ENCODE measurements at places on chromosomes 5 and 9.

GRCh38 chr9:120385606-120386389 is 194.2 kb downstream of the CDK5RAP2 start:
- DNase-seq, result no peak

- DNase-seq, result no peak
Observed at GRCh38 chr5:39148983-39149534, 70.3 kb downstream of the FYB1 start.

DNA sequence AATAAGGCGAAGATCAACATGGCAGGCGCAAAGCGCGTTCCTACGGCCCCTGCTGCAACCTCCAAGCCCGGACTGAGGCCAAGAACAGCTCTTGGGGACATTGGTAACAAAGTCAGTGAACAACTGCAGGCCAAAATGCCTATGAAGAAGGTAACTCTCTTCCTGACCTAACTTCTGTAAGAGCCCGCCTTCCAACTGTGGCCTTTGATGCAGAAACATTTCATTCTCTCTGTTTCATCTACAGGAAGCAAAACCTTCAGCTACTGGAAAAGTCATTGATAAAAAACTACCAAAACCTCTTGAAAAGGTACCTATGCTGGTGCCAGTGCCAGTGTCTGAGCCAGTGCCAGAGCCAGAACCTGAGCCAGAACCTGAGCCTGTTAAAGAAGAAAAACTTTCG is 979 bp downstream of the CCNB1 start:
- DNase-seq, result no peak

GRCh38 chr9:22446589-22446949 is at the start of gene DMRTA1:
Gene DMRTA1, plus strand, starts transcription at chr9:22446824. Its CDS starts 242 bp downstream, at chr9:22447066.
- no peak for DNase-seq

GRCh38 chr5:124059200-124059599 is 547.2 kb downstream of the CSNK1G3 start:
- no peak for DNase-seq

DNA sequence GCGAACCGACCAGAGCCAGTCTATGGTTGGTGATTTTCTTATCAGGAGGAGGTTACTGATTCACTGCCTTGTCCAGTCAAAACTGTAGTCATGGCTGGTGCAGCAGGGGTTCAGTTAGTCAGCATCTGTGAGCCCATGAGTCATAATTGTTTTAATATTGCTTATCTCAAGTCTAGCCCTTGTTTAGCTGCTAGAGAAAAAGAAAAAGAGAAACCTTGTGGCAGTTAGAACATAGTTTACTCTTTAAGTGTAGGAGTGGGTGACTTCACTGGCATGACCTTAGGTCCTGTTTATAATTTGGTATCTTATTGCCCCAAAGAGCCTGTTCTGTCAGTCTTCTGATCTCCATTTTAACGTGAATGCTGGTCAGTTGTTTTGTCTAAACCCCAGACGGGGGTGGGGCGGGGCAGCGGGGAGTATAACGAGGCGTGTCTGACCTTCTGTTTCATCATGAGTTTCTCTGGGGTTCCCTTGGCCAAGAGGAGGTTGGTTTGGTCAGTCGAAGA is 76.9 kb upstream of the NFIL3 start:
- DNase-seq, result no peak

- DNase-seq, result no peak
Observed at GRCh38 chr5:68739752-68740151, 354.1 kb upstream of the SLC30A5 start.

GRCh38 chr5:157519579-157520253 is 55.9 kb downstream of the ADAM19 start:
- no peak for DNase-seq

DNA sequence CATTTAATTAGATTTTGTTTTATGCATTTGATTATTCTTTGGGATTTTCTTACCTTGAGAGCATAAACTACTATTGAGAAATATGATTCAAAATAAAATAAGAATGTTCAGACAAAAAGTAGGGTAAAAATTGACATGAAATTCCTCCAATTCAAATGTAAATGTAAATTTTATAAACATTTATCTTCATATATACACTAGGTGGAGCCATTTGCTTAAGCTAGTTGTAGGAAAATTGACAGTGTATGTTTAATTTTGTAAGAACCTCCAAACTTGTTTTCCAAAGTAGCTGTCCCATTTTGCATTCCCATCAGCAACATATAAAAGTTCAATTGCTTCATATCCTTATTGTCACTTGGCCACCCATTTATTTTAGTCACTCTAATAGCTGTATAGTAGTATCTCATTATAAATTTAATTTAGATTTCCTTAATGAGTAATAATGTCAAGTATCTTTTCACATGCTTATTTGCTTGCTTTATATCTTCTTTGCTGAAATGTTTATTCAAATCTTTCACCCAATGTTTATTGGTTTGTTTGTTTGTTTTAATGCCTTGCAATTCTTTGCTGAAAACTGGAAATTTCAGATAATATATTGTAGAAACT is 37.6 kb upstream of the SLCO6A1 start:
- no peak for DNase-seq

DNA sequence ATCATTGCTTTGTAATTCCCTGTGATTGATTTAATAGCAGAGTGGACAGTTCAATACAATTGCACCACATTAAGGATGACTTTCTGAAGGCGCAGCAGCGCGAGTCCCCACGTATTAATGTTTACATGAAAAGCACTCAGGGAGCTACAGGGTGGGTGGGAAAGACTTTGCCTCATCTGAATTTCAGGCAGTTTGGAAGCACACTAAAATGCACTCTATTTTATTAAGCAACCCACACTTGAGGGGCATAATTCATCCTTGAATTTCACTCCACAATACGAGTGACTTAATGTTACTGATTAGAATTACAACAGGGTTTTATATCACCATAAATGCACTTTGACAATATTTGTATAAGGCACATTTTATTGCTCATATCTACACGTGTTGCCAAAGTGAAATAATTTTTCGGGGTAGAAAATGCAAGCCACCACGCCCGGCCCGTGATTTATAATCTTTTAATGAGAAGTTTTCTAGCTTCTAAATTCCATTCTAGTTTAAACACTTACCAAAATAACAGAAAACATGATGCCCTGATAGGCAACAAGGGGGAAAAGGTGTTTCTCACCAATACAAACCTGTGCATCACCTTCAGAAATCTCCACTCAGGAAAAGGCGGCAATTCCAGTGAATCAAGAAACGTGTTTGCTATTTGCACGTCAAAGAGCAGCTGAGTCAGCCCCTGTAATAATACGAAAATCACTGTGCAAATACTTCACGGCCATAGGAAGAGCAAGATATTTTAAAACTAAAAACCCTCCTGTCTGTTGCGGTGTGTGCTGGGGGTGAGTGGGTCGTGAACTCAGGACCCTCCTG is 40.5 kb downstream of the IRX4 start:
- DNase-seq, result no peak

DNA sequence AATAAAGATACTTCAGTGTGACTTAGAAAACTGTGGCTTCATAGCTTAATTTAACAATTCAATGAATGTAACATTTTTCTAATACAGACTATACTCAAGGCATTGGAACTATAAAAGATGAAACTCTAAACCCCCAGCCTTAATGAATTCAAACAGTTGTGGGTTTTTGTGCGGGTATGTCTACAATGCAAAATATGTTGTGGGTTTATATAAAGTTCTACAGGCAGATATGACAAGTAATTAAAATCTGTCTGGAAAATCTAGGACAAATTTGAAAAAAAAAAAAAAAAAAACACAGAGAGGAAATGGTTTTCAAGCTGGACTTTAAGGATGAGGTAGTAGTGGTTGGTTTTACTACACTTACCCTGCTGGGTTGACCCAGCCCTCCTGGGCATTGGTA is 467.5 kb upstream of the TLE4 start:
- no peak for DNase-seq

DNA sequence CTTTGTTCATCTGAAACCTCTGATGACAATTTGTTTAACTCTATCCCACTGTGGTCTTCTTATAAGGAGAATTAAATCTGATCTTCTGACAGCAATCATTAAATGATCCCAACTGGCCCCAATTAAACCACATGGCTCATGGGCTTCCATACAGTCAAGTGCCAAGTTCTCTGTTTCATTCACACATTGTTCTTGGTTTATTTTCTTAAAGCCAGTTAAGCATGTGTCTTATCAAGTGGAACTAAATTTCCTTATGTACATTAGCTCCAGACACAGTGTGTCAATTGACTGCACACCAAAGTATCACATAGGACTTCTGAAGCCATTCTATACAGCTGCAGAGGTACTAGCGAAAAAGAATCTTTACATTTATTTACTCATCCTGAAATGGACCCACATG is 51.2 kb downstream of the MEF2C start:
- no peak for DNase-seq

DNA sequence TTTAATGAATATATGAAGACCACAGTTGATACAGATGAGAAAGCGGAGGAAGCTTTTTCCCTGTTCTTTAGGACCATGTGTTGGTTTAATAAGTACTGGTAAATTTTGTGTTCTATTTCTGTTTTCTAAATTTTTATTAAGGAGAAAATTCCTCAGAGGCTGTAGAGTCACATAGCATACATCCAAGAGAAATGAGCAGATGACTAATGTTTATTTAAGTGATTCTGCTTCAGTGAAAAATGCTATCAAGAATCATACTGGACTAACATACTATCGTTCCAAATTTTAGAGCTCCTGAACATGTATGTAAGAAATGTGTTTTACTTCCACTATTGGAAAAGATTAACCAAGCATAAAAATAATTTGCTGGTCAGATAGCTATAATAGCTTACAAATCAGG is 115.0 kb downstream of the KIAA1958 start:
- no peak for DNase-seq

DNA sequence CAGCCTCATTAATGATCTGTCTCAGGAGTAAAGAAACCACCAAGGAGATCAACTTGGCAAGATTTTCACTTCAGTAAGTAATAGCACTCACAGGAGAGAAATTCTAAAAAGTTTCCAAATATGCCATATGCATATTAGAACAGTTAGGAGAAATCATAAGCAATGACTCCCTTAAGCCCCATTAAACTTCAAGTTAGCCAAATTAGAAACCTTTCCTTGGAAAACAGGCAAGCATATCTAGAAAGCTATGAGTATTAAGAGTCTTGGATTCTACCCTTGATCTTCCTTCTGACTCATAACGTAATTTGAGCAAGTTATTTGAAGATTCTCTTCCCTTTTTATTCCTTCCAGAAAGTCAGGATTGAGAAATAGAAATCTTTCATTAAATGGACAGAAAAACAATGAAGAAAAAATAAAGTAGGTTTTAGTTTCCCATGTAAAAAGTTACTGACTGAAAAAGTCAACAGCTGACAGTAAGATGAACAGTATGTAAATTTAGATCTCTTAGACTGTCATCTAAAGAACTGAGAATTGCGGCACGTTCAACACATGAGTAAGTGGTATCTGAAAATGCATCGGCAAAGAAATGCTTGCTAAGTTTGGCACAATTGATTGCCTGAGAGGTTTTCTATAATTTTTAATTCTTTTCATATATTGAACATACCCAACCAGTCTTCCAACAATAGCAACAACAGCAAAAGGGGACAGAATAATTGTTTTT is 565.7 kb upstream of the FTMT start:
- DNase-seq, result no peak

DNA sequence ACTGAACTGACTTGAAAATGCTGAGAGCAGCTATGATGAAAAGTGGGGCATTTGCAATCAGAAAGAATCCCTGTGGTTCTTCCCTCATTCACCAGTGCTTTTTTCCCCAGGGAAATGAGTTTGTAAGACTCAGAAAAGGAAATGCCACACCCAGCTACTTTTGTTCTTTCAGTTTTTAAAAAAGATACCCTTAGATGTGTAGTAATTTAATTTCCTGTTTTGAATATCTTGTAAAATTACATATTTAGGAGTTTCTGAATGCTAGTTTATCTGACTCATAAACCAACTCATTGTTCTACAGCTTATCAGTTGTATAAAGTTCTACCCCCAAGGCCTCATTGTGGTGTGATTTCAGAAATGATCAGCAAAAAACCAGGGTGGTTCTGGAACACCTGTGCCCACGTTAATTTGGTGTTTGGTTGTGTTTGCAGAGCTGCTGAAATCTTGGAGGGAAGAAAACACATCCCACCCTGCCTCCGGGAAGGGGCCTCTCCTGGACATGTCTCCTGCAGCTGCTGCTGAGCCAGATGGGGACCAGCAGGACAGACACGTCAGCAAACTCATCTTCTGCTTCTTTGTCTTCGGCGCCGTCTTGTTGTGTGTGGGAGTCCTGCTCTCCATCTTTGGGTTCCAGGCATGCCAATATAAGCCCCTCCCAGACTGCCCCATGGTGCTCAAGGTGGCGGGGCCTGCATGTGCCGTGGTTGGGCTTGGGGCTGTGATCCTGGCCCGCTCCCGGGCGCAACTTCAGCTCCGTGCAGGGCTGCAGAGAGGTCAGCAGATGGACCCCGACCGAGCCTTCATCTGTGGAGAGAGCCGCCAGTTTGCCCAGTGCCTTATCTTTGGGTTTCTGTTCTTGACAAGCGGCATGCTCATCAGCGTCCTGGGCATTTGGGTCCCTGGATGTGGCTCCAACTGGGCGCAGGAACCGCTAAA is 2.8 kb downstream of the TMEM171 start:
- DNase-seq, result no peak

GRCh38 chr5:111755942-111756381 is 1.0 kb downstream of the NREP start:
- DNase-seq, result no peak

DNA sequence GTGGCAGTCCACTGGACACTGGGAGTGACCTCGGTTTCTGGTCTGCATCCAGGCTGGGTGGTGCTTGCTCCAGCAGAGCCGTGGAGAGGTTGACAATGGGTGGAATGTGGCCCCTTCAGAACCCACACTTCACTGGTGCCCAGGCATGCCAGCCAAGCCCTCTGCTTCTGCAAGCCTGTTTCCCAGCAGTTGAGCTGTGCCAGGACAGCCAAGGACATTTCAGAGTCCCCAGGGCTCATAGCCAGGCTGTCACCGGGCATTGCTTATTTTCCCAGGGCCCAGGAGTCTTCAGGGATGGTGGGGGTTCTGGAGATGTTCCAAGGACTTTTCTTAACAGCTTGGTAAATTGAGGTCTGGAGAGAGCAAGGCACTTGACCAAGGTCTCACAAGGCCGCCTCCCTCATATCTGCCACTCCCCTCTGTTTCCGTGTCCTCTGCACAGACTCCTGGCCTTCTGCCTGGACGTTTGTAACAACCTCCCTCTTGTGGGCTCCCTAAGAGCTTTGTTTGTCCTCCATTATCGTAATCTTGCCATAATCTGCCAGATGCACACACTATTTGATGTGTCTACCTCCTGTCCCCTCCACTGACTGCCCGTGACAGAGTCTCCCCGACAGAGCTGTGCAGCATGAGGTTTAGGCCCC is 3.8 kb upstream of the NDST1 start:
- no peak for DNase-seq

- DNase-seq, result no peak
Observed at GRCh38 chr9:129574911-129575585, 45.9 kb downstream of the C9orf50 start.

- DNase-seq, result no peak
Observed at GRCh38 chr5:91382530-91383026, 539 bp downstream of the ARRDC3 start.

GRCh38 chr9:26326563-26326962 is 566.0 kb downstream of the CAAP1 start:
- no peak for DNase-seq

DNA sequence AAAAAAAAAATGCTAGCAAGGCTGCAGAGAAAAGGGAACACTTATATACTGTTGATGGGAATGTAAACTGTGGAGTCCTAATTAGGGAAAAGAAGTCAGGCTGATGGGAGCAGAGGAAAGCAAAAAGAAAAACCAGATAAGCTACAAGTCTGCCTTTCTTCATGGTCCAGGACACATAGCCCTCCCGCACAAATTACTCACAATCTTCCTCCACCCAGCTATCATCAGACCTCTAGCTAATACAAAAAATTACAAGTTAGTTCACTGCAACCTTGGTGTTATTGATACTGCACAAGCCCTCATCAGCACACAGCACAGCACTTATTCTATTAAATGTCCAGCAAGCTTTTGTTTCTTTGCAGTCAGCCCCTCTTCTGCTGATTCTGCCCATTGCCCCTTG is 186.0 kb upstream of the ADRA1B start:
- DNase-seq, result no peak
